ENCODE measurements at places on chromosomes 11 and 22. TPM values are rescaled to one million over a fixed set of nuclear protein-coding genes. Genes with fewer than 3 reads are reported as not detected.

- peak; percentile 37 for DNase-seq
- H3K27me3 ChIP-seq: no peaks in the 10 kb centered on the region
- peaks cover 13% of the 10 kb centered on the region for H3K4me1 ChIP-seq
- H3K4me3 ChIP-seq: no peak overlapping the region
- no peak overlapping the region for H3K27ac ChIP-seq
Observed at GRCh38 chr22:18994701-18995326, 58.7 kb upstream of the PRODH start.

LARGE1 gene
- 12.5 TPM for total RNA-seq

GRCh38 chr11:134152696-134153095 lies 71.1 kb downstream of the NCAPD3 start:
- no peak for DNase-seq
- H3K4me3 ChIP-seq: no peak overlapping the region
- no peak overlapping the region for H3K27ac ChIP-seq
- no peaks in the 10 kb centered on the region for H3K27me3 ChIP-seq
- H3K4me1 ChIP-seq: no peaks in the 10 kb centered on the region

TBC1D10A gene
- total RNA-seq: 4.3 TPM

IGSF9B gene
- total RNA-seq: 3.3 TPM
